ENCODE measurements at places on chromosomes 7 and 10.

DNA sequence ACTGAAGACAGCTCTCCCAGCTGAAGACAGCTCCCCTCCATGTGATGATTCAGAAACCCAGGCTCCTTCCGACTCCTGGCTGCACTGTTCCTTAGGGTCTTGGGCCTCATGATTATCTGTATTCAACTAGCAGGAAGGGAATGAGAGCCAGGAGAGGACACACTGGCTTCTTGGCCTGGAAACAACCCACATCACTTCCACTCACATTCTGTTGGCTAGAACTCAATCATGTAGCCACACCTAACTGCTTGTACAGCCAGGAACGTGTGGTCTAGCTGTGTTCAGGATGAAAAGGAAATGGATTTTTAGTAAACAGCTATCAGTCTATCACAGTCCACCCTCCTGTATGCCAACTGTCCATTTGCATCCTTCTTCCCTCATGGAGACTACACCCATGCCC, 30.5 kb upstream of the XPNPEP1 start:
- no peak for DNase-seq
- no peaks in the 10 kb centered on the region for H3K4me1 ChIP-seq
- H3K27me3 ChIP-seq: no peaks in the 10 kb centered on the region
- H3K27ac ChIP-seq: no peak overlapping the region

- no peak for DNase-seq
- no peak overlapping the region for H3K4me3 ChIP-seq
- H3K36me3 ChIP-seq: no peaks in the 10 kb centered on the region
- H3K27me3 ChIP-seq: no peaks in the 10 kb centered on the region
- H3K27ac ChIP-seq: no peak overlapping the region
- peaks cover 22% of the 10 kb centered on the region for H3K4me1 ChIP-seq
These were observed 85.8 kb downstream of the CTNNA3 start for GRCh38 chr10:67609996-67610793.

- H3K36me3 ChIP-seq: no peaks in the 10 kb centered on the region
- H3K27me3 ChIP-seq: no peaks in the 10 kb centered on the region
- H3K4me1 ChIP-seq: no peaks in the 10 kb centered on the region
- H3K4me3 ChIP-seq: no peak overlapping the region
- H3K27ac ChIP-seq: no peak overlapping the region
- DNase-seq: no peak
These were observed 177.2 kb downstream of the TAX1BP1 start for GRCh38 chr7:27917119-27917518.

DNA sequence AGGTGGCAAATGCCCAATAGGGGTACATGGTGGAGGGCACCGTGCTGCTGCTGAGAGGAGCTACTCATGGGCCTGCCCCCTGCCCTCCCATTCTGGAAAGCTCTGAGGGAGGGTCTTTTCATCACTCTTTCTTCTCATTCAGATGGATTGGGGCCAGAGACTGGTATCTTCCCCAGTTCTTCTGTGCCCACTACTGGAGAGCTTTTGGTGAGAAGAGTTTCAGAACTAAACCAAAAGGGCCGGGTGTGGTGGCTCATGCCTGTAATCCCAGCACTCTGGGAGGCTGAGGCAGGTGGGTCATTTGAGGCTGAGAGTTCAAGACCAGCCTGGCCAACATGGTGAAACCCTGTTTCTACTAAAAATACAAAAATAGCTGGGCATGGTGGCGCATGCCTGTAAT, 12.5 kb downstream of the ADRA2A start:
- H3K4me3 ChIP-seq: no peak overlapping the region
- no peaks in the 10 kb centered on the region for H3K36me3 ChIP-seq
- no peak overlapping the region for H3K27ac ChIP-seq
- H3K4me1 ChIP-seq: no peaks in the 10 kb centered on the region
- no peak for DNase-seq

GRCh38 chr7:12684733-12685132, 2.7 kb upstream of the ARL4A start:
- H3K4me1 ChIP-seq: peaks cover 7% of the 10 kb centered on the region
- DNase-seq: no peak
- H3K4me3 ChIP-seq: no peak overlapping the region
- H3K27ac ChIP-seq: no peak overlapping the region
- H3K27me3 ChIP-seq: no peaks in the 10 kb centered on the region
- H3K36me3 ChIP-seq: no peaks in the 10 kb centered on the region

GRCh38 chr7:99290980-99291607, 18.5 kb downstream of the MYH16 start:
- DNase-seq: no peak
- no peak overlapping the region for H3K27ac ChIP-seq
- no peaks in the 10 kb centered on the region for H3K4me1 ChIP-seq
- no peak overlapping the region for H3K4me3 ChIP-seq
- H3K36me3 ChIP-seq: no peaks in the 10 kb centered on the region
